Stimulated activated CD4-positive, alpha-beta T cell treated with anti-CD3 and anti-CD28 coated beads, Interleukin-12 subunit alpha, Interleukin-12 subunit beta, amount 100 ng/mL, for 24 hours (primary cell): ENCODE measurements at places on chromosomes 16 and 17.

DNA sequence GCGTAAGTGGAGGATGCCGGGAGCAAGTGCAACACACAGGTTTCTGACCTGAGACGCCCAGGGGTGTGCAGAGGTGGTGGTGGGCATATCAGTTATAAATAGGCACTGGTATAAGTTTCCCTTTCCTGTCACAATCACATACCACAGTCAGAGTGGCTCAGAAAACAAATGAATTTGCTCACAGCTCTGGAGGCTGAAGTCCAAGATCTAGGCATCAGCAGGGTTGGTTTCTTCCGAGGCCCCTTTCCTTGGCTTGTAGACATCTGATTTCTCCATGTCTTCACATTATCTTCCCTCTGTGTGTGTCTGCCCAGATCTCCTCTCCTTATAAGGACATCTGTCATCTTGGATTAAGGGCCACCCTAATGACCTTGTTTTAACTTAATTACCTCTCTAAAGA, 250.5 kb upstream of the TNRC6C start:
- no peak for DNase-seq

- no peak for DNase-seq
Observed at GRCh38 chr17:10031606-10032005, 126.5 kb upstream of the RCVRN start.

DNA sequence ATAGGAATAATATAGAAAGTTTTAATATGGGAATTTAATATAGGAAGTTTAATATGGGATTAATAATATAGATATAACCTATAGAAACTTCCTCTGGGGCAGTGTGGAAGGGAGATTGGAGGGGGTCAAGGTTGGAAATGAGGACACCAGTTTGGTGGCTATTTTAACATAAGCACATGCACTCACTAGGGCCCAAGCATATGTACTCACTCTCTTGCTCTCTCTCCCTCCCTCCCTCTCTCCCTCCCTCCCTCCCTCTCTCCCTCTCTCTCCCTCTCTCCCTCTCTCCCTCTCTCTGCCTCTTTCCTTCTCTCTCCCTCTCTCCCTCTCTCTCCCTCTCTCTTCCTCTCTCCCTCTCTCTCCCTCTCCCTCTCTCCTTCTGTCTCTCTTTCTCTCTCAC, 528.1 kb downstream of the NPIPA7 start:
- DNase-seq = no peak

GRCh38 chr16:68737046-68737729, at the start of gene CDH1:
Gene CDH1 (plus strand): TSS chr16:68737292. CDS start chr16:68737416, 124 bp downstream.
- DNase-seq = no peak

DNA sequence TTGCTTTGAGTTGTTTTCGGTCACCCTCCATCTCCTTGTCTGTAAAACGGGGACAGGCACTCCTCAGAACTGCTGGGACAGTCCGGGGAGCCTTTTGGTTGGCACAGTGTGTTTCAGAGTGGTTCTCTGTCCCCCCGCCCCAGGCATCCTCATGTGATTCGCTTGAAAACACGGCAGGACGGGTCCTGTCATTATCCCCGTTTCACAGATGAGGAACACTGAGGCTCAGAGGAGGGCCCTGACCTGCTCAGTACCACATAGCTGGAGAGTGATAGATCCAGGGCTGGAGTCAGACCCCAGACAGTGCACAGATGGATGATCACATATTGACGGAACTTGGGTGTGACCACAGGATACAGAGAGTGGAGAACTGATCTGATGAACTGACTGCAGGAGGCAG, 13.5 kb upstream of the ADGRG1 start:
- no peak for DNase-seq

GRCh38 chr17:9905902-9906301, 831 bp upstream of the RCVRN start:
- no peak for DNase-seq

DNA sequence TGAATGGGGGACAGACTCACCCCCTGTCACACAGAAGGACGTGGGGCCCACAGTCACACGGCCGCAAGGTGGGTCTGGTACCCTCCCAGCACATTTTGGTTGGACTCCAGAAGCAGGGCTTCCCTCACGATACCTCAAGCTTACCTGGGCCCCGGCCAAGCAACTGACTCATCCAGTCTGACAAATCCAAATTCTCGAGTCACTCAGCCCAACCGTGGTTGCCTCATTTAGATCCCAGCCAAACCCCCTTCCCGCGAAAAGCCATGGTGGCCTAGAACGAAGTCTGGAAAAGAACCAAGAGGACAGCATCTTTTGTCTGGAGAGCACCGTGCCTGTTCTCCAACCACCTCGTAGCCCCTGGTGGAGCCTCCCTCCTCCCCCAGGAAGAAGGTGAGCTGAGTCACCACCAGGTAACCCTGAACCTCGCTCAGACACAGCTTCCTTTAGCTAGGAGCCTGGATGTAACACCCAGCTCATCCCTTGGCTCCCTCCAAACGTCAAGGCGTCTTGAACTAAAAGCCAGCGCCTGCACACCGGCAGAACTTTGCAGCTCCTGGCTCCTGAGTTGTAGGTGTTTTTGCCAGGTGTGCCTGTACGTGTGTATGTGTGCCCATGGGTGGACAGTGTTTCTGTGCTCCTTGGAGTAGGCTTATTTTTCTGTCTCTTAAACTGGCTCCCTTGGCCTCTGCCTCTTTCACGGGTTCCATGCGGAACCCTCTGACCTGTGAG, 78.9 kb downstream of the CMIP start:
- no peak for DNase-seq

DNA sequence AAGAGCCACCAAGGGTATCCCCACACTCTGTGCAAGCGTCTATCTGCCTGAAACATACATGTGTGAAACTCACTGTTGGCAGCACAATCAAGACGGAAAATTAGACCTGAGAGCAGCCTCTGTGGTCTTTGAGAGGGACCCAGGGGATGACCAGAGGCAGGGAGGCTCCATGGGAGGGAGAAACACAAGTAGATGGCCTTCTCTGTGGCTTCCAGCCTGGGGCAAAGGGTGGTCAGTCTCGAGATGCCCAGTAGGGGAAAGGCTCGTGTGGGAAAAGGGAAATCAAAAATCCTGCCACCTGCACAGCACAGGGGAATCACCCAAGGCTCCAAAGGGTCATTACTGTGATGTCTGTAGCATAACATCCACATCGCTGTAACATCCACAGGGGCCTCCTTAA, 823.3 kb downstream of the KCNJ18 start:
- DNase-seq = no peak

DNA sequence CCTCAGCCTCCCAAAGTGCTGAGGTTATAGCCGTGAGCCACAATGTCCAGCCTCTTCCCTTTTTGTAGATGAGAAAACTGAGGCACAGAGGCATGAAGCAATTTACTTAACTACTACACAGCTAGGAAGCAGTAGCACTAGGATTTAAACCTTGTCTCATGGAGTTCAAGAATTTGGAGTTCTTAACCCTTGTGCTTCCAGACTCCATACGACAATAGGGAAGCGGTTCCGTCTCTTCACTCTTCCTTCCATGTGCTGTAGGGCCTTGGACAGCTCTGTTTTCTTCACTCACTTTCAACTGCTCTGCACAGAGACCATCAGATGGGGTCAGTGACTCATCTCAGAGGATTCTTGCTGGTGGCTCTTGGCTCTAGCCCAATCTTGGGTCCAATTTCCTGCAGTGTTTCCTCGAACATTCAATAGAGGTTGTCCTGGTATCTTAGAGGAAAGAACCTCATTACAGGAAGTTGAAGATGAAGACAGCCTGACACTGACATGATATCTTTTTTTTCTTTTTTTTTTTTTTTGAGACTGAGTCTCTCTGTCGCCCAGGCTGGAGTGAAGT, 19.3 kb downstream of the ITGAL start:
- DNase-seq = no peak

DNA sequence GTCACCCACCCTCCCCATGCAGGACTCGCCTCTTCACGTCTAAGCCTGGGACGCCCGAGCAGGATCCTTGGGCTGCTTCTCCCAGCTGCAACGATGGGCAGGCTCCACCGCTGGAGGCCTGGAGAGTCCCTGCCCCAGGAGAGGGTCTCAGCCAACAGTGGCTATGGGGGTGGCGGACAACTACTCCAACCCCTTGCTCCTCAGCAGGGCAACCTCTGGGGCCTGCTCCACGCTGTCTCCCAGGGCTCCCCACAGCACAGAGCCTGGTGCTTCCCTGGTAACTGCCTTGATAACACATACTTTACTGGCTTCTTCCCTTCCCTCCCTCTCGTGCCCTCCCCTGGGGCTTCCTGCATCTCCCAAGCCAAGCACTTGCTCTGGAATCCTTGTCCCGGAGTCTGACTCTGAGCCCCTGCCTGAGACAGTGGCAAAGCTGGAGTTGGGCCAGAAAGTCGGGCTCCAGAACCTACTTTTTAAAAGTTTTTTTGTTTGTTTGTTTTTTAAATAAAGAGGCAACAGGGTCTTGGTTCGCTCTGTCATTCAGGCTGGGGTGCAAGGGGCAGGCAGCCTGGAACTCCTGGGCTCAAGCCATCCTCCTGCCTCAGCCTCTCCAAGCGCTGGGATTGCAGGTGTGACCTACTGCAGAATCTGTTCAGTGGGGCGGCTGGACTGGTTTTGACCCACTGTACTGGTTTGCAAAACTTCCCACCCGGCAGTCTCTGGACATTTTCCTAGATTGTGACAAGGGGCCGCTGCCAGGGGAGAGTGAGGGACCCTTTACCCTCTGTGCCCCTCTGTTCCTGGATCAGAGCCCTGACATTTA, 99.4 kb downstream of the TNFRSF13B start:
- no peak for DNase-seq

DNA sequence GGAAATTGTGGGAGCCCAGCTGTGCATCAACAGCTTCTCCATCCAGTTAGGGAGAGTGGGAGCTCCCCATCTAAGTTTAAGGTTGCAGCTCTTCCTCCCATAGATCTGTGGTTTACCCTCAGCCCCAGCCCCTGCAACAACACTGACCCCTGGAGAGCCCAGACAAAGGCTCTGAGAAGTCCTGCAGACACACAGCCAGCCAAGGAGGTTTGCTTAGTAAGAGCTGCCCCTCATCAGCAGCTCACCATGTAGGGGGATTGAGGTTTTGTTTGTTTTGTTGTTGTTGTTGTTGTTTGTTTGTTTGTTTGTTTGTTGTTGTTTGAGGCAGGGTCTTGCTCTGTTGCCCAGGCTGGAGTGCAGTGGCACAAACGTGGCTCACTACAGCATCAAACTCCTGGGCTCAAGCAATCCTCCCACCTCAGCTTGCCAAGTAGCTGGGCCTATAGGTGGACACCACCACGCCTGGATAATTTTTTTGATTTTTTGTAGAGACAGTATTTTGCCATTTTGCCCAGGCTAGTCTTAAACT, 138.6 kb downstream of the CLEC16A start:
- no peak for DNase-seq

- DNase-seq = no peak
Observed at GRCh38 chr17:50423553-50424159, 2.4 kb upstream of the ACSF2 start.

GRCh38 chr16:20910781-20911321, 10.3 kb downstream of the LYRM1 start:
- no peak for DNase-seq

DNA sequence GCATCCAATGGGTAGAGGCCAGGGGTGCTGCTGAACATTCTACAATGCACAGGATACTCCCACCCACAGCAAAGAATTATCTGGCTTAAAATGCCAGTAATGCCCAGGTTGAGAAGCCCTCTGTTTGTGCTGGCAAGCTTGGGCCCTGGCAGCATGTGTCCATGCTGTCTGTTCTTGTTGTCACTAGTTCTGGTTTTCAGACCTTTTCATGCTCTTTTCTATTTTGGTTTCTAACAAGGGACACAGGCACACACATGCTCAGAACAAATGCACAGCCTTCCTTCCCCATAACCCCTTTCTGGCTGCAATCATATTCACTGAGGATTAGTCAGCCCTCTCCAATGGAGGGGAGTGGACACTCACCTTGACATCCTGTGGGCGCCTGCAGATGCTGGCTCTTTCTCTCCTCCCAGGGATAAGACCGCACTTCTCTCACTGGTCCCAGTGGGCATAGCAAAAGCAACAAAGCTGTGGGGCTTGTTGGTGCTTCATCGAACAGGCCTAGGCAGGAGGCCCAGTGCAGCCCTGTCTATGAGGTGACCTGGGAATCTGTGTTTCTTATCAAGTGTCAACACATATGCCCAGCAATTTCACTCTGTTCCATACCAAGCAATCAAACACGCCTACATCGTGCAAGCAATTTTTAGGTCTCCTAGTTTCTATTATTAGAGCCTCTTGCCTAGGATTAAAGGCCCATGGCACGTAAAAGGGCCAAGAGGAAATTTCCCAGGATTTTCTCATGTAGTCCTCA, 271.1 kb upstream of the CCL2 start:
- no peak for DNase-seq

DNA sequence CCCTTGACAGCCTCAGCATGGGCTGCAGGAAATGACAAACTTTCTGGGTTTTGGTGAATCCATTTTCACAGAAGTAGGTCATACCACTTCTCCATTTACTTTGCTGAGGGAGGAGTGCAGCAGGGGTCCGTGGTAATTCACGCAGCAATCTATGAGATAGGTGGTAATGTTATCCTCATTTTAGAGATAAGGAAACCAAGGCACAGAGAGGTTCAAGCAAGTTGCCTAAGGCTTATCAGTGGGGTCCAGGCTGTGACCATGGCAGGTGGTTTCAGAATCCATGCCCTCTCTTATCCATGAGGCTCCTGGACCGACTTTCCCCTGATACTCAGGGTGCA, 12.6 kb downstream of the TBX4 start:
- no peak for DNase-seq

GRCh38 chr16:11423315-11424117, 78.3 kb downstream of the RMI2 start:
- DNase-seq = no peak

- DNase-seq = no peak
Observed at GRCh38 chr16:85029408-85029784, 1.8 kb downstream of the KIAA0513 start.

GRCh38 chr16:85916141-85916890, 17.4 kb downstream of the IRF8 start:
- DNase-seq = no peak

DNA sequence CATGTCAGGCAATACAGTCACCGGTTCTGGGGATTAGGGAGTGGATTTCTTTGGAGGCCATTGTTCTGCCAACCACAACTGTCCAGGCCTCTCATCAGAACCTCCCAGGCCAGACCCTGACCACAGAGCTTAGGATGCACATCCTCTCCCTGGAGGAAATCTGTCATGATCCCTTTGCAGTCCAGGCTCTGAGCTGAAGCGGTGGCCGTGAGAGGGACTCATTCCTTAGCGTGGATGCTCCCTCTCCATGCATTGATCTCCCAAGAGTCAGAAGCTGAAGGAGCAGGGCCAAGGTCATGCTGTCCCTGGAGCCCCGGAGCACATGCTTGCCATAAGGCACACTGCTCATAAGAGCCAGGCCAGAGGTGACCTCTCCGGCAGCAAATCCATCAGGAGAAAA, 181.4 kb downstream of the COPRS start:
- DNase-seq = no peak

DNA sequence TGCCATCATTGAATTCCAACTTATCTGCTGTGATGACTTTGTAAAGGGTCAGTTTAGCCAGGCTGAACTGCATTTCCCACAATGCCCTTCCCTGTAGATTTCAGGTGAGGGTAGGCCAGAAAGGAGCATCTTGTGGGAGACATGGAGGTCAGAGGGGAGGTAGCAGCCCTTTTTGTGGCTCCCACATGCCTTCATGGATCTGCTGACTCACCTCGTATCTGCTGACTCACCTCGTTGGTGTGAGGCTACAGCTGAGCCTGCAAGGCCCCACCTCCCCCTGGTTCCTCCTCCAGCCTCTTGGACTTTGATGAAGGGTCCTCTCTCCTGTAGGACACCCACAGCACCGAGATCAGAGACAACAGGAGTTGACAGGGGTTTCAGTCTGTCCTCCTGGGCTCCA, 102.5 kb downstream of the SALL1 start:
- no peak for DNase-seq
